ENCODE measurements at places on chromosomes 4 and X.

- DNase-seq = no peak
Measured at GRCh38 chrX:24372021-24372763, 11.8 kb downstream of the SUPT20HL1 start.

GRCh38 chrX:48538641-48539344, 721 bp upstream of the TBC1D25 start:
- DNase-seq = no peak

GRCh38 chr4:136867465-136867864, 664.8 kb downstream of the PCDH18 start:
- no peak for DNase-seq

DNA sequence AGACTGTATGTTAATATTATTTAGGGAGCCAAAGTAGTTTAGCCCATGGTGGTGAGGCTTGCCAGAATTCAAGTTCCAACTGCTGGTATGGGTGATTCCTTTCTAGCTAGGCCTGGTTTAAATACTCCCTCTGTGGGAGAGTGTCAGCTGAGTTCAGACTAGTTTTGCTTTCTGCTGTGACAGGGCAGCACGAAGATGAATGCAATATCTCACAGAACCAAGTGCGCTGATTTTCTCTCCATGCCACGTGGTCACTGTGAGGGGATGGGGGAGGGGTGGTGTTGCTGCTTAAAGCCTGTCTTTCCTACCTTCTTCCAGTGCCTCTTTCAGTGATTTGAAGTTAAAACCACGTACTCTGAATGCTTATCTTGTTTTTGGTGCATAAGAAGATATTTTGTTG, 445.7 kb upstream of the CXorf51B start:
- no peak for DNase-seq

GRCh38 chrX:46244451-46244850, 300.8 kb downstream of the ZNF674 start:
- DNase-seq = no peak

- DNase-seq = no peak
Measured at GRCh38 chr4:1247864-1248244, 1.1 kb downstream of the CTBP1 start.
